ENCODE measurements at places on chromosomes 2 and 18. TPM values are rescaled to one million over a fixed set of nuclear protein-coding genes. Genes with fewer than 3 reads are reported as not detected.

Gene GTF2A1L
- total RNA-seq: 1.2 TPM

Gene CBLN2
- total RNA-seq: 0.12 TPM

Gene INHBB
- total RNA-seq: 1.6 TPM

Gene PSMA8
- total RNA-seq: not detected

Gene TMEM182
- total RNA-seq: 0.82 TPM

Gene IL36B
- not detected for total RNA-seq

Gene NAT8
- not detected for total RNA-seq

Gene SERPINB10
- total RNA-seq: not detected

Gene PUM2
- total RNA-seq: 11.2 TPM

Gene DTYMK
- 29.6 TPM for total RNA-seq

Gene CYP26B1
- total RNA-seq: 0.51 TPM

Gene REEP1
- total RNA-seq: 0.12 TPM

Gene CRYGD
- not detected for total RNA-seq

Gene GNAL
- total RNA-seq: 1.3 TPM

Gene ALS2
- 13.3 TPM for total RNA-seq

Gene PRLH
- total RNA-seq: not detected

Gene CLK1
- 38.5 TPM for total RNA-seq

Gene C2orf69
- total RNA-seq: 8.0 TPM

Gene CHRNA1
- total RNA-seq: 0.77 TPM

Gene EVA1A
- 7.3 TPM for total RNA-seq

Gene NCKAP5
- 0.12 TPM for total RNA-seq

Gene CRYGC
- total RNA-seq: not detected

Gene POTEC
- total RNA-seq: not detected

Gene SETBP1
- 3.5 TPM for total RNA-seq

Gene RBM44
- not detected for total RNA-seq

Data from pericardium fibroblast (primary cell).